NCI-H524 (cell line): ENCODE measurements at places on chromosomes 2 and 18.

GRCh38 chr2:136693966-136694365, 71.4 kb upstream of the THSD7B start:
- no peak for DNase-seq

DNA sequence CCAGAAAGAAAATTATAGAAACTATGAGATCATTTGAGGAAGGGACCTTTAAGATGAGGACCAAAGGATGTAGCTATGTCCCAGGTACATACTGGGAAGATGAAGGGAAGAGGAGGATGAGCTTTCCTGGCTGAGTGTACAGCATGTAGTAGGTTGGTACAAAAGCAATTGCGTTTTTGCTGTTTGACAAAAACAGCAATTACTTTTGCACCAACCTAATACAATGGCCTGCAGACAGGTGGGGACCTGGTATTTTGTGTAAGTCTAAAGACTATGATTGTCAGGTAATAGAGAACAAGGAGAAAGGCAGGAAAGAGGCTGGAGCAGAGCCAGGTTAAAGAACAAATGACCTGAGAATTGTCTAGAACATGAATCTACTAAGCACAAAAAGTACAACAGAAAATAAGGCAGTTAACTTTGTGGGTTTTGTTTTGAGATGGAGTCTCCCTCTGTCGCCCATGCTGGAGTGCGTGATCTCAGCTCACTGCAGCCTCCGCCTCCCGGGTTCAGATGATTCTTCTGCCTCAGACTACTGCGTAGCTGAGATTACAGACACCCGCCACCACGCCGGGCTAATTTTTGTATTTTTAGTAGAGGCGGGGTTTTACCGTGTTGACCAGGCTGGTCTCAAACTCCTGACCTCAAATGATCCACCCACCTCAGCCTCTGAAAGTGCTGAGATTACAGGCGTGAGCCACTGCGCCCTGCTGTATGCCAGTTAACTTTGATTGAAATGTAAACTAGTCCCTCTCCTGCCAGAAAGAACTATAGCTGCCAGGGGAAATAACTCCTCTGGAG, 3.2 kb upstream of the TGOLN2 start:
- no peak for DNase-seq

GRCh38 chr2:51619961-51620360, 588.0 kb upstream of the NRXN1 start:
- no peak for DNase-seq

DNA sequence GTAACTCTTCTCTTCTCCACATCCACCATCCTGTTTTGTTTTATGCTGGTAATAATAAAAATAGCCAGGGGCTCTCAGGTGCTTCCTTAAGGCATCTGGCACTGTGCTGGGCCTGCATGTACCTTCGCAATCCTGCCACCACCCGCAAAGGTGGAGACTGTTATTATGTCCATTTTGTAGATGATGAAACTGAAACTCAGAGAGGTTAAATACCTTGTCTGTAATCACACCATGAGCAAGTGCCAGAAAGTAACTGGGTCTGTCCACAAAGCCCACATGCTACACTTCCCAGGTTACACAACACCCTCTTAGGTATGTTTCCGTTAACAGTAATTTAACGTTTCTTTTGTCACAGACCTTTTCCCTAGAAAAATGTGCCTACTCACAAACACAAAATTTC, 27.0 kb downstream of the NRP2 start:
- DNase-seq = no peak

DNA sequence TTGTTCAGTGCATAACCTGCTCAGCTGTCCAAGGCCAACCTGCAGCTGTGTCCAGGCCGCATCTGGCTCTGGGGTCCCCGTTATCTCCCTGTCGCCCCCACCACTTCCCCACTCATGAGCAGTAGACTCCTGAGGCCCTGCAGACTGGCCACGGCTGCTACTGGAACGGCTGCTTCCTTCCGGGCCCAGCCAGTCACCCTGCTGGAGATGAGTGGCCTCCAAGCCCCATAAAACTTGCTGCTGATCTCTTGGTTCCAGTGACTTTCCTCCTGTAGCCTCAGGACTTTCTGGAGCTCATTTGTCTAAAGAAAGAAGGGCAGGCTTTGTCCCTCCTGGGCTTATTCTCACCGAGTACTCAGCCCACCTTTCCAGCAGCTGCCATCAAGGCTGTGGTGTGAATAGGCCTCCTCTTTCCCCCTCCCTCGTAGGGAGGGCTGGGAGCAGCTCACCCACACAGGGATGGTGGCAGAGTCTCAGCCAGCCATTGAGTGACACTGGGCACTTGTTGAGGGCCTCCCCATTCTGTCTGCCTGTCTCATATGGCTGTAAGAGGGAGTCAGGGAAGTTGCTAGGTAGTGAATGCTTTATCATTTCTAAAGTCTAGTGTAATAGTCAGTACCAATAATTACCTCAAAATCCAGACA, 257.3 kb downstream of the MYCN start:
- DNase-seq = no peak

DNA sequence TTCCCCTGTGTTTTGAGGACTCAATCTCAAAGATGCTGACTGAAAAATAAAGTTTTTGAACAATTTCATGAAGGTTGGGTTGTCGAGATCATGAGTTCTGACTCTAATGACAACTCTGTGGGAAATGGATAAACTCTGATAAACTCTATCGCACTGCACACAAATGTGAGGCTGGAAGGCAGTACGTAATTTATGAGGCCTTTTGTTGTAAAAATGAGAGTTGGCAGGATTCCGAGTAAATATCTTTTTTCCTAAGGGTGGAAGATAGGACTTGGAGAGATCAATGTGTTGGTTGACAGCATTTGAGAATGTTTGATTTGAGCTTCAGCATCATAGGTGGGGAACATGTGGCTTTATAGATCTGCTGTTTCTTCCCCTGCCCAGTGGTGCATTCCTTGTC, 90.4 kb downstream of the SPTBN1 start:
- no peak for DNase-seq

DNA sequence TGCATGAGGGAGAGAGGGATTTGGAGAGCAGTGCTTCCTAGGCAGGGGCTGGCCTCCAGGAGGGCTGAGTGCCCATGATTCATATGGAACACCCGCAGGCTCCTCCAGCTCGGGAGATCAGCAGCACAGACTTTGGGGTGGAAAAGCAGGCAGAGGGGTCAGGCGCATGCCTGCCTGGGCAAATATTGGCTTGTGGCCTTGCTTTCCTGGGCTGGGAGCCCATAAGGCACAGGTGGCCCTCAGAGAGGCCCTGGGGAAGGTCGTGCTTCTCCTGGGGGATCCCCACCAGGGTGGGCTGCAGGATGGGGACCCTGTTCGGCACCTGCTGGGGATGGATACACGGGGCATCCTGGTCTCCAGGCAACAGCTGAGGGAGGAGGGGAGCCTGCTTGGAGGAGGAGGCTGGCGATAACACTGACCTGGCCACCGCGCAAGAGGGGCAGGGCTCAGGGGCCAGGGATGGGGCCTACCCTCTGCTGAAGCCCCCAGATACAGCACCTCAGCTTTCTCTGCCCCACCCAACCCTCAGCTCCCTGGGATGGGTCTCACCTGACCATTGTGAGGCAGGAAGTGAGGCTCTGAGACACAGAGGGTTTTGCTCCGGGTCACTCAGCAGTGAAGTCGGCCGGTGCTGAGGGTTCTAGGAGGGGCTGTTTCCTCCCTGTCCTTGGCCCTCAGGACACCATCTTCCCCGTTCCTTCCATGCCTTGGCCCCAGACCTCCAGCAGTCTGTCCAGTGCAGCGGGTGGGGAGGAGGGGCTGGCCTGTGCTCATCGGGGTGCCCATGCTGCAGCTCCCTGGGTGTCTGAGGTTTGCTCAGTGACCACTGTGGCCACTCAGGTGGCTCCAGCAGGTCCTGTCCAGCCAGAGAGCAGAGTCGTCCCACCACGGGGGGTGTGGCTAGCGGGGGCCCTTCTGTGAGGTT, 12.0 kb downstream of the AQP12A start:
- DNase-seq = no peak
